ENCODE measurements at places on chromosomes 12 and 14.

GRCh38 chr12:124006085-124006845 is 33.2 kb downstream of the ZNF664 start:
- no peak for DNase-seq

- no peak for DNase-seq
These were observed 451.2 kb upstream of the DCN start for GRCh38 chr12:91633734-91634357.

DNA sequence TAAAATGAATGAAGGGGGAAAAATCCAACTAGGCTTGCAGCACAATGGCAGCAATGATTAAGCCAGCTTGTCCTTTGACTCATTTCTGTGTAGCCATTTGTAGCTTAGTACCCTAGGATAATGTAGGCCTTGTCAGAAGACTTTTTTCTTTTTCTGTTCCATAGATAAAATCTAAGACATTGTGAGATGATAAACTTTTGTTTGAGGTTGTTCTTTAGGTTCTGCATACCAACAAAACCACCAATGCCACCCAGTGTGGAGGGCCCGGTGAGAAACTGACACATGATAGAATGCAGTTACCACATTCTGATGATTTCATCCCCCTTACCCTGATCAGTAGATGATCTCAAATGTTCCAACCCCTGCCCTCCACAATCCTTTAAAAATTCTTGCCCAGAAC is 6.6 kb upstream of the KLRD1 start:
- no peak for DNase-seq

DNA sequence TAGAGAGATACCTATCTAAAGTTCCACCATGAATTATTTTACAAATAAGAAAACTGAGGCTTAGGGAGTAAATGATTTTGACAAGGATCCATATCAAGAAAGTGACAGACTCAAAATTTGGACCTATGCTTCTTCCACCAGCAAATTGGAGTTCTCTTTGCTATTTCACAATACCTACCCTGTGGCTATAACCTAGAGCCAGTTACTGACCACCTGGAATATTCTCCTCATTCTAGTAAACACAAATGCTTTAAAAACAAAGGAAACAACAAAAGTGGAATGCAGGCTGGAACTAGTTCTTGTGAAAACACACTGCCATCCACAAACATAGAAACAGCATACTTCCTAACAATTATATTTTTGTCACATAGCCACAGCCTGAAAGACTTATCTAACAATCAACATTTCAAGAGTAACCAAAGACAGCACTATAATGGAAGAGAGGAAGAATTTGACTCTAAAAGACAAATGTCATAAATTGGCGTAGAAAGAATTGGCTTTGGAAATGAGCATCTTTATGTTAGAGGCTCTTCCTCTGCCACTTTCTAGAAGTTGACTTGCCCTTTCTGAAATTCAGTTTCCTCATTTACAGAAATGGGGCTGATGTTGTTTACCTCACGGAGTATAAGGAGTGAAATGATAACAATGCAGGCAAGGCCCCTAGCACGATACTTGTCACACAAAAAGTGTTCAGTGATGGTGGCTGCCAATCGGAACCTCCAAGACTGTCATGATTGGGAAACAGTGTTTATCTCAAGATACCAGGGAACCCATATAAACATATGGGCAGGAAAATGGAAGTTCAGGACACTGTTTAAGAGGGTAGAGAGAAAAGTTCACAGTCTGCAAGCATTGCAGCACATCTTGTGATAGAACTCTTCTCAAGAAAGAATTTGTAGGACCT is 138.6 kb upstream of the LGR5 start:
- DNase-seq, result no peak

DNA sequence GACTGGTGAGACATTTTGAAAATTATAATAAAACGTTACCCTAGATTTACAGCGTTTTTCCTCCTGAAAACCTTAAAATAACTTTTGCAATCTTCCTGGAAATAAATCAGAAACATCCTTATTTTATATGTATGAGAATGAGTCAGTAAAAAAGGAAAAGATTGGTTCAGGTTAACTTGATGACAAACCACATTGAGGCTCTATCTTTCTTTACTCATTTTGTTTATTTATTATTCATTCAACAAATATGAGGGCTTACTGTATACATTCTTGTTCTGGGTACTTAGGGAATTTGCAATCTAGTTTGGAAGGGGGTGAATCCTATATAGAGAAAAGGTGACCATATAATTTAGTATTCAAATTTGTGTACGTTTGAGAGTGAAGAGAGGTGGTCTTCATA is 156.6 kb downstream of the UNC79 start:
- no peak for DNase-seq

DNA sequence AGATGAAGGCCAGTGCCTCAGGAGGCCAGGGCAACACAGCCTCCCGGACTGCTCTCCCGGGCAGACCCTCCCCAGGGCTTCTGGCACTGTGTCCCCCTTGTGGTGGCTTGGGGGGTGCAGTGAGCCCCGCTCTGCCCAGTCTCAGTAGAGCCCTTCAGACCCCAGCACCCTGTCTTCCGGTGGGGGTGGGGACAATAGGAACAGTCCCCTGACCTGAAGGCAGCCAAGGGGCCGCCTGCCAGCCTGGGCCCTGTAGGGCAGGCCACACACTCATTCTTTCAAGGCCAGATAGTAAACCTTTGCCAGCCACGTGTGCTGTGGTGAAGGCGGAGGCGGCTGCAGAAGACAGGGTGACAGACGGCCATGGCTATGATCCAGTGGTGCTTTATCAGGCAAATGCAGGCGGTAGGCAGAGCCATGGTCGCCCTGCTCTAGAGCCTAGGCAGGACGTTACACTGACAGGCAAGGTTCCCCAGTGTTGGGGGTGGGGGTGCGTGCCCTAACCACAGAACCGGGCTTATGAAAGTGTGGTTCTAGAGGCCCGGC is 15.0 kb downstream of the ZFYVE21 start:
- DNase-seq, result no peak

- no peak for DNase-seq
These were observed 2.9 kb downstream of the ACVRL1 start for GRCh38 chr12:51910168-51910567.

All from head of caudate nucleus (tissue), 42 donors.